Activated effector memory CD4-positive, alpha-beta T cell treated with Interleukin-2 at 50 U/mL for 16 hours (primary cell): ENCODE measurements at places on chromosomes 16 and 17.

- DNase-seq = no peak
These were observed 32.3 kb downstream of the AXIN2 start for GRCh38 chr17:65529040-65529633.

- DNase-seq = no peak
These were observed 44.0 kb downstream of the NSRP1 start for GRCh38 chr17:30160419-30161172.

DNA sequence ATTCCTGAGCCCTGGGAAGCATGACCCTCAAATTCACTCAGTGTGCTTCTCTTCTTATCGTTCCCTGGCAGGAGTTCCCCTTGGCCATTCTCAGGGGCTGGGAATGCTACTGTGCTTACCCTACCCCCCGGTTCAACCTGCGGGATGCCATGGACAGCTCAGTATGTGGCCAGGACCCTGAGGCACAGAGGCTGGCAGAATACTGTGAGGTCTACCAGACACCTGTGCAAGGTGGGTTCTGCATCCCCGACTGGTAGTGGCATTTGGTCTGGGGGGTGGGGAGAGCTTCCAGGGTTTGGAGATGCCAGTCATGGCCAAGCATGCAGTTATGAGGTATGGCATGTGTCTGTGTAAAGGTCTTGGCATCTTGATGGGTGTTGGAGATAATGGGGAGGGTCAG, 39.4 kb downstream of the WSCD1 start:
- DNase-seq = no peak

DNA sequence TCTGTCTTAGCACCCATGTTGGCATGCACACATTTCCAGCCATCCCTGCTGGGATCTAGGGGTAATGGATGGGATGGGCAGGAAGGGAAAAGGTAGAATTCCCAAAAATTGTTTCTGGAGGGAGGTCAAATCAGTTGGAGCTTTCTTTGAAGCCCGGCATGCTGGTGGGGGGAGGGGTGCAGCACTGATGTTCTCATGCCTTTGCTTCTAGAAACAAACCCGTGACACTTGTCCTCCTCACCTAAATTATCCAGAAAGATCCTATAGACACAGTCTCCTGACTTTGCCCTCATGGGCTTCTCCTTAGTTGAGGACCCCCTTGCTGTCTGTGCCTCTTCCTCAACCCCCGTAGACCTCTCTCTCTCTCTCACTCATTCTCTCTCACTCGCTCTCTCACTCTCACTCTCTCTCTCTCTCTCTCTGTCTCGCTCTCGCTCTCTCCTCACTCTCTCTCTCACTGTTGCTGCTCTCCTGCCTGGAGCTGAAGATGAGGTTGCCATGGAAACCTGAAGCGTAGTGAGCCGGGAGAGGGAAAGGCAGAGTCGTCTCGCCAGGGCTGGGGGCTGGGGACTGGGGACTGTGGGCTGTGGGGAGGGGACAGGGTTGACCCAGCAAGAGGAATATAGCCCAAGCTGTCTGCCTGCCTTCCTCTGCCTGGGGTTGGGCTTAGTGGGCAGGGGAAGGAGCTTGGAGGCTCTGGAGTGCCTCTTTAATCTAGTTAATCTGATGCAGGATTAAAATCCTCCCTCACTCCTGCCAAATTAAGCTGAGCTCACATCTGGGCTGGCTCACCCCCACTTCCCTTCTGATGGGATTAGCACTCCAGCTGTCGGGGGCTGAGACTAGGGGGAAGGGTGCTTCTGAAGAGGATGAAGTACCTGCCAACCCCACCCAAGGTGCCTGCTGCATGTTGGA, 16.1 kb downstream of the LASP1 start:
- DNase-seq = no peak

DNA sequence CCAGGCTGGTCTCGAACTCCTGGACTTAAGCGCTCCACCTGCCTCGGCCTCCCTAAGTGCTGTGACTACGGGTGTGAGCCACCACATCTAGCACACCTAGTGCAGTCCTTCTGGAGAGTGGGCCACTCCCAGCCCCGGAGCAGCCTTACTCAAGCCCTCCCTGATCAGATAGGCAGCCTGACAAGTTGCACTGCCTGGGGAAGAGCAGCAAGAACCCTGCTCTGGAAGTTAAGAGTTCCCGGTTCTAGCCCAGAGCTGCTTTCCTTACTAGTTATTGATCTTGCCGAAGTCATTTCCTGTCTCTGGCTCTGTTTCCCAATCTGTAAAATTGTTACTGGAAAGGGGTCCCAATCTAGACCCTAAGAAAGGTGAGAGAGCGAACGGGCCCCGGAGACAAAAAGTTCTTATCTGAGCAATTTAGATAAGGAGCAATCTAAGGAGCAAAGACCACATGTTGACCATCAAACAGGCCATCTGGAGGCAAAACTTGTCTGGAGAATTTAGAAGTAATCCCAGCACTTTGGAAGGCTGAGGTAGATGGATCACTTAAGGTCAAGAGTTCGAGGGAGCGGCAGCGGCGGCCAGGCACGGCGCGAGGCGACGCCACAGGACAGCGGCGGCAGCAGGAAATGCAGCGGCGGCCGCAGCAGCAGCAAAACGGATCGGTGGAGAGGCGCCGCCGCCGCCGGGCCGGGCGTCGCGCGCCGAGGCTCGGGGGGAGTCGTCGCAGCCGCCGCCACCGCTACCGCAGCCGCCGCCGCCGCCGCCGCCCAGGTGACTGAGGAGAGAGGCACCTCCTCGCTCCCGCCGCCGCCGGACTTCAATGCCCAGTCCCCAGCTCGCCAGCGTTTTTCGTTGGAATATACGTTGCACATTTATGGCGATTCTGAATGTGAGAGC, 4.3 kb upstream of the NAGLU start:
- DNase-seq = peak; percentile 40

DNA sequence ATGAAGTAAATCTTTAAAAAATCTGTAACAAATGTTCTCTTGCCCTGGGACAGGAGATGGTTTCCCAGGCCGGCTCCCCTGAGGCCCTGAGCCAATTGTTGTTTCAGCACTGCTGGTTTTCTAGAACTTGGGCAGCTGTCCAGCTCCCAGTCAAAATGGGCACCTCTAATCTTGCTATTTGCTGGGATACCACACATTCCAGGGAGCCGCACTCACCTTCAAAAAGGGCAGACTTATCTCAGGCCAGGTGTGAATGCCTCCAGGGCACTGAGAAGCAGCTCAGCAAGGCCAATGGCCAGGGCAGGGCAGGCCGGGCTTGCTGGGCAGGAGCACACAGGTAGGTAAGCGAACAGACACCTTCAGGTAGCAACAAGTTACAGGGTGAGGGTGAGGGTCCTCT, 24.4 kb downstream of the TRIM16 start:
- no peak for DNase-seq

DNA sequence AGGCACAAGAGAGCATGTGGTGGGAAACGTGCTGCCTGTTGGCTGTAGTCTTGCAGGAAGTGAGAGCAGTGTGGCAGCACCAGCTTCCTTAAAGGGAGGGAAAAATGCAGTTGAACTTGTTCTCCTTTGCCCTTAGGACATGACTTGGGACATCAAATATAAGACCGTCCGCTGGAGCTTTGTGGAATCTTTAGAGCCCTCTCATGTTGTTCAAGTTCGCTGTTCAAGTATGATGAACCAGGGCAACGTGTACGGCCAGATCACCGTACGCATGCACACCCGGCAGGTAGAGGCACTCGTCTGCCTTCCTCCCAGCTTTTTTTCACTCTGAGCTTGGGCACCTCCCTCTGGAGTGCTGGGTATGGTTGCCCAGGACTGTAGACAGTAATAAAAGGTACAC, 23.3 kb downstream of the GPR179 start:
- no peak for DNase-seq

GRCh38 chr17:62657145-62657665, 29.7 kb downstream of the MRC2 start:
- DNase-seq = no peak

DNA sequence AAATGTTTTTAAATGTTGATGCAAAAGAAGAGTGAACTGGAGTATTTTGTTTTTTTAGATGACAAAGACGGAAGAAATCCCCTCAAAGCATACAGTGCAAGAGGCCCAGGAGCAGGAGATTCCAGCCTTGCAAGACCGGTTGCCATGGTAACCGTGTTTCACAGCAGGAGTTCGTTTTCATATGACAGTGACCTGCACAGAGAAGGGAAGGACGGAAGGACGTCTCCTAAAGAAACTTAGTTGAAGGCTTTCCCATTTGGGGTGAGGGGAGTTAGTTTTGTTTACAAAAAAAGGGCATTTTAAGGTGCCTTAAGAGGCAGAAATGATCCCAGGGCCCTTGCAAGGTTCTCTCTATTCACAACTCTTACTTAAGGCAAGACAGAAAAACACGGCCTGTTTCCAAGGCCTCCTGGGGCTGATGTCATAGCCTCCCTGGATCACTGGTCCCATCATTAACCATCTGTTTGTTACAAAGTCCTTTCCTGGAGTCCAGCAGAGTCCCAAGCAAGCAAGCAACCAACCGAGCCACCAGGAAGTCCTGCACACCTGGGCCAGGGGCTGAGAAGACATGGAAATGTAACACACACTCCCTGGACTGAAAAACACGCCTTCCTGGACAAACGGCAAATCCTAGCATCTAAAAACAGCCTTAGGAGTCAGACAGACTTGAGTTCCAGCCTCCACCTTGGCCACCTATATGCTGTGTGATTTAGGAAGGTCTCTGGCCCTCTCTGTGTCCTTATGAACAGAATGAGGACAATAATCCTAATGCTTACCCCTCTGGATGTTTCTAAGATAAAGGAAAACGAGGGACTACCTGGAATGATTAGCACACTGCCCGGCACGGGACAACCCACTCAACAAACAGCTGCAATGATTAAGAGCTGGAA, 30.3 kb upstream of the RPH3AL start:
- no peak for DNase-seq
